ENCODE measurements at places on chromosomes 6 and 20.
A peak's percentile ranks its signal among the peaks of the same experiment; 100 is the strongest.

- DNase-seq = no peak
Observed at GRCh38 chr6:138485586-138486248, 13.6 kb downstream of the NHSL1 start.

- no peak for DNase-seq
Observed at GRCh38 chr20:19077370-19078220, 134.8 kb upstream of the SLC24A3 start.

GRCh38 chr20:47680804-47681529 is 104.3 kb downstream of the SULF2 start:
- no peak for DNase-seq

DNA sequence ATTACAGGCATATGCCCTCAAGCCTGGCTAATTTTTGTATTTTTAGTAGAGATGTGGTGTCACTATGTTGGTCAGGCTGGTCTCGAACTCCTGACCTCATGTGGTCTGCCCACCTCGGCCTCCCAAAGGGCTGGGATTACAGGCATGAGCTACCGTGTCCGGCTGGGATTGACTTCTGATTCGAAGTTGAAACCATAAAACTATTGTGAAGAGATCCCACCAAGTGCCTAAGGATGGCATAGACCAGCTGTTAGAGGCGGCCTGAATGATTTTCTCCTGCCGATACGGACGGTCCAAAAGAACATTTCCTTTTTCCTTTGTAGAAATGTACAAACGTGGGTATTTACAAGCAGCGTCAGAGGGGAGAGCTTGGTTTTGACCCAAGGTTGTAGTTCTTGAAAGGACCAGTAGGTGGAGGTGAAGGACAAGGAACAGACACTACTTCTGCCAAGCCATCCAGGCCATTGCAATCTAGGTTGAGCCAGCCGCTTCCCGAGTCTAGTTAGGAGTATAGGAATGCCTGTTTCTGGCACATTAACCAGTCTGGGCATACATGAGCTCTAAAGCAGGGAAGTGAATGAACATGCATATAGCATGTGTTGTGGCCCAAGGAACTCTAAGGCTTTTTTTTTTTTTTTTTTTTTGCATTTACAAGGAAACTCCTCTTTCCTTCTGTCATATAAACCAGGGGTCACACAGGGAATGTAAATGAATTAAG is 29.0 kb downstream of the MOCS3 start:
- DNase-seq = peak; percentile 22

DNA sequence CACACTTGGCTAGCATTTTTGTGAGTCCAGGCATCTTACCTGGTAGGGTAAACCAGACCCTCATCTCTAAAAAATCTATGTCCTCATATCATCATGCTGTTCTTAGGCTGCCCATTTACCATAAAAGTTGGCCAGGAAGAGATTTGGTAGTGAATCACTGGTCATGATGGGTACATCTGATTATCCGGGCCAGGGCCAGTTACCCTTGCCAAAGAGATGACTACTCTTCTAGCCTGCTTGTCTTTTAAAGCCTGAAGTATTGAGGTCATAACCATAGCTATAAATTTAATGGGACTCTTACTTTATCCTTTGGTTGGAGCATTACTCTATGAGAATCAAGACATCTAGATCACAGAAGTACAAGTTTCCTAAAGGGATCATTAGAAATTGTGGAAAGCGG is 276.8 kb downstream of the TENT5A start:
- DNase-seq = no peak
